Cerebellar nuclear complex (tissue), 1 donor: ENCODE measurements at places on chromosomes 4 and X.

- DNase-seq, result no peak
Observed at GRCh38 chr4:181523973-181524372, 719.2 kb upstream of the TENM3 start.

GRCh38 chr4:74394476-74395136, 29.7 kb downstream of the EREG start:
- DNase-seq, result no peak

GRCh38 chrX:15815779-15816437, 25.6 kb downstream of the ZRSR2 start:
- no peak for DNase-seq

DNA sequence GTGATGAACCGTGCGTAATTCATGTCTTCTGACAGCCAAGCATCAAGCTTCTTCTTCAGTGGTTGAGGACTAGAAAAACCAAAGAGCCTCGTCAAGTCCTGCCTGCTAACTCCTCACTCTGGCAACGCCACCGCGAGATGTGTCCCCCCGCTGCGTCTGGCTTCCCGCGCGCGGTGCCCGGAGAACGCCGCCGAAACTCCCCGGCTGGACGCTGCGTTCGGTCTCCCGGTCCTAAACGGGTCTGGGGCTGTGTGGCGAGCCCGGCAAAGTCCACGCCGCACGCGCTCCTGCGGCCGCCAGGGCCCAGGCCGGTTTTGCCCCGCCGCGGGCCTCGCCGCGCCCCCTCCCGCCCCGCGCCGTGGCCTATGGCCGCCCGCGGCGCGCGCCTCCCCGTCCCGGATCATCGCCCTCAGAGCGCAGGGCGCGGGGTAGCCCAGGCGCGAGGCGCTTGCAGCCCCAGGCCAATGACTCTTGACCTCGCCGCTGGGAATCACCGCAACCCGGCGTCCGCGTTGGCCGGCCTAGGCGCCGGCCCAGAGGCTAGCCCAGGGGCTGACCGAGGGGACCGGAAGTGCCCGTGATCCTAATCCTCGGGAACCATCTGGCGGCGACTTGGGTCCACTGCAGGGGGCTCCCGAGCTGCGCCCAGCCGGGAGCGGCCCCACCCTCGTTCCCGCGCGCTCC, at the start of gene AADAT:
Gene AADAT, minus strand, starts transcription at position 289 of the 684 bp plus-strand sequence. Its CDS starts 266 bp downstream, at position 23.
- DNase-seq, result no peak

GRCh38 chr4:143455211-143455610, 58.3 kb upstream of the SMARCA5 start:
- DNase-seq, result no peak

GRCh38 chr4:184012937-184013336, 107.8 kb downstream of the STOX2 start:
- DNase-seq, result no peak

- DNase-seq, result no peak
Observed at GRCh38 chrX:81195712-81196111, 6.0 kb downstream of the HMGN5 start.

DNA sequence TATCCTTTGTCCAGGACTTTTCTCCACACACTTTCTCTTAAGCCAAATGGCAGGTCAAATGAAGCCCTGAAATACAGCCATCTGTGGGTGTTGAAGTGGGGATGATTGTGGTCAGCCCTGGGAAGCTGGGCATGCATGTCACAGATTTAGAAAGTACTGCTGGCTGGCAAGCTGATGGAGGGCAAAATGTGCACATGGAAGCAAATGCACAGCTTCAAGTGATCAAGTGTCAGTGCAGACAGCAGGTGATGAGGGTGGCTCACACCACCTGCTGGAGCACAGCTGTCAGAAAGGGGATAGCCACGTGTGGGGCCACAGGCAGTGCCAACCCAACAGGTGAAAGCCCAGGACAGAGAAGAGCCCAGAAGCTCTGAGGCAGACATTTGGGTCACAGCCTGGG, 40.3 kb upstream of the ATXN3L start:
- DNase-seq, result no peak

DNA sequence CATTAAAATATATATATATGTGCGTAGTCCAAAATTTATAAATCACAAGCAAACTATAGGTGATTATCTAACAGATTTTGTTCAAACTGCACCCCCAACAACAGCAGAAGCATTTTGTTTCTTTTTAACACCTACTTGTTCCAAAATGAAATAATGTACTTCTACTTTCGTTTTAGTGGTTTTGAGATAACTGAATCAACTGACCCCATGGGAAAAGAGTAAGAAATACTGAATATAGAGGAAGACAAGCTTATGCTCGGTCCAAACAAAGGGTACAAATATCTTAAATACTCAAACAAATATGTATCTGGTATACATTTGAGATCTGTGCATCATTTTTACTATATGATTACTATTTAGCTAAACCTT, 22.4 kb downstream of the MAP7D3 start:
- DNase-seq, result no peak

DNA sequence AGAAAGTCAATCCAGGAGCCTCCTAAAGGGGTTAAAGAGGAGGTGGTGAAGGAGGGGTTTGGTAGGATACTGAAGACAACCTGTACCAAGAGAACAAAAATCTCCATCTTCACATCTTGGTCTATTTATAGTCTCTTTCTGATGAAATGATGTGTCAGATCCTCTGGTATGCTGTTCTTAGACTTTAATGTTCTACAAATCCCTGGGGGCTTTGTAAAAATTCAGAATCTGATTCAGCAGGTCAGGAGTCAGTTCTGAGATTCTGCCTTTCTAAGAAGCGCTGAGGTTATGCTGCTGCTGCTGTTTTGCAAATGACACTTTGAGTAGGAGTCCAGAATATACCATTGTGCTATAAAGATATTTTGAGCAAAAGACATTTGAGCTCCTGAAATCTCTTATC, 172.9 kb upstream of the GLRA2 start:
- DNase-seq, result no peak

DNA sequence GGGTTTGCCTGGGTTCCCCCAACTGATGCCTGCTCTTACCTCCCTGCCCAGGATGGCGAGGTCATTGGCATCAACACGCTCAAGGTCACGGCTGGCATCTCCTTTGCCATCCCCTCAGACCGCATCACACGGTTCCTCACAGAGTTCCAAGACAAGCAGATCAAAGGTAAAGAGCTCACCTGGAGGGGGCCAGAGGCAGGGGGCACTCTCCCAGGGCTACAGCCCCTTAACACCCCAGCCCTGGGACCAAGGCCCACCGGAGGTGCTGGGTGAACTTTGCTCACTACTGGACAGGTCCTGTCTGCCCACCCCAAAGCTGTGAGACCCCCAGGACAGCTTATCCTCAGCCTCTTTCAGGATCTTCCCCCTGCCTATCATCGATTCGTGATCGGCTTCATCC, 24.5 kb downstream of the HTRA3 start:
- no peak for DNase-seq

DNA sequence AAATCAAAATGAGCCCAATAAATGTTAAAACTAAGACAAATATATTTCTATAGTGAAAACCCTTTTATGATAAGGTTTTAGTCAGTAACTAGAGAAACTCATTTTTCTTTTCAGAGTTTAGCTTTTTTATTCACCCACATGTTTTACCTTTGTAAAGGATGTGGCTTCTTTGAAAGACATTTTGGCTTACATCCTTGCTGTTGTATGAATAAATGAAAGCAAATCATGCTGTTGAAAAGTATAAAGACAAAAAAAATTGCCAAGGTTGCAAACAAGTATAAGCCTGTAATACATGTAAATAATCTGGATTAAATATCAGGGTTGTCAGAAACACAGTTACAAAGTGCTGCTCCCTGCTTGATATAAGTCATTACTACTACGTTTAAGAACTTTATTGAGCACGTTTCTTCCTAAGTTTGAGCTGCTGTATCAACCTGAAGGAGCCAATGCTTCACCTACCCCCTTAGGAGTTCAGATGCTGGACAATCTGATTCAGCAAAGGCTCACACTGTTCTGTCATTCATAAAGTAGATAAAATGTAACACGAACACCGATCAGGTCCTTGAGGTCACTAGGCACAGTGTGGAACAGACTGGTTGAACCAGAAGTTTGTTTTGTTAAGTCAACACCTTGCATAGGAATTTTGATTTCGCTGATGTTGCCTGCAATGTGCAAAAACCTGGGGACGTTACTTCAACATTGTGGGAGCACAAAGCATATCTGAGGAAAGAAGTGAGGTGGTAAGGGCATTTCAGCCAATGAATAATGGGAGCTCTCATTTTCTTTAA, 321.2 kb upstream of the BMP3 start:
- no peak for DNase-seq

- DNase-seq, result no peak
Observed at GRCh38 chr4:121863799-121864198, 6.5 kb downstream of the BBS7 start.

GRCh38 chrX:103356130-103356798, at the start of gene TCEAL9:
Gene TCEAL9 (plus strand): TSS chrX:103356506. CDS start chrX:103357685, 1,179 bp downstream.
- DNase-seq, result peak; percentile 38

- DNase-seq, result no peak
Observed at GRCh38 chr4:84971319-84971932, 4.9 kb upstream of the WDFY3 start.

GRCh38 chr4:158786121-158786601, 17.3 kb downstream of the FNIP2 start:
- no peak for DNase-seq

DNA sequence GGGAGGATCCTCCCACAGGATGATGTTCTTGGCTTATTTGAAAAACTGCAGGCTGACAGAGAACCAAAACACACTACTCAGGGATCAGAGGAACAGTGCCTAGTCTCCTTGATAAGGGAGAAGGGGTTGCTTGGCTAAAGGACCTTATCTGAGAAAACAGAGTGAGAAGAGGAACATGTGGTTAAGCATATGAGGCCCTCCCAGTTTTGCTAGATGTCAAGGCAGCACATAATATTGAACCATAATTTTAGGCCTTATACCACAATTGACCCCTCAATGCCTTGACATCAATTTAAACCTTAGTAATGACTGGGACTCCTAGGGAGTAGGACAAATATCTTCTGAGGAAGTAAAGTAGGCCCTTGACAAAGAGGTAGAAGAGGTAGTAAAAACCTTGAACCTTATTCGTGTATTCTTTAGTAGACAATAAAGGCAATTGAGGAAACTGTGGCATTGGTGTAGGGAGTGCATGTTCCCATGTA, 79.3 kb downstream of the TEX13C start:
- DNase-seq, result no peak

DNA sequence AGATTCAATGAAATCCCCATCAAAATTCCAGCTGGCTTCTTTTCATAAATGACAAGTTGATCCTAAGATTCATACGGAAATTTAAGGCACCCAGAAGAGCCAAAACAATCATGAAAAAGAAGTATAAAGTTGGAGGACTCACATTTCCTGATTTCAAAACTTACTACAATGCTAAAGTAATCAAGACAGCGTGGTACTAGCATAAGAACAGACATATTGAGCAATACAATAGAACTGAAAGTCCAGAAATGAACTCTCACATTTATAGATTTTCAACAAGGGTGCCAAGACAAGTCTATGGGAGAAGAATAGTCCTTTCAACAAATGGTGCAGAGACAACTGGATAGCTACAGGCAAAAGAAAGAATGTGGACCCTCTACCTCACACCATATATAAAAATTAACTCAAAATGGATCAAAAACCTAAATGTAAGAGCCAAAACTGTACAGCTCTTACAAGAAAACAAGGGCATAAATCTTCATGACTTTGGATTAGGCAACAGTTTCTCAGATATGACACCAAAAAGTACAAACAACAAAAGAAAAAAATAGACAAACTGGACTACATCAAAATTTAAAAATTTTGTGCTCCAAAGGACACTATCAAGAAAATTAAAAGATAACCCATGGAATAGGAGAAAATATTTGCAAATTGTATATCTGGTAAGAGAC, 28.5 kb downstream of the SASH3 start:
- DNase-seq, result no peak

GRCh38 chr4:7068279-7068842, 497 bp upstream of the GRPEL1 start:
- no peak for DNase-seq

DNA sequence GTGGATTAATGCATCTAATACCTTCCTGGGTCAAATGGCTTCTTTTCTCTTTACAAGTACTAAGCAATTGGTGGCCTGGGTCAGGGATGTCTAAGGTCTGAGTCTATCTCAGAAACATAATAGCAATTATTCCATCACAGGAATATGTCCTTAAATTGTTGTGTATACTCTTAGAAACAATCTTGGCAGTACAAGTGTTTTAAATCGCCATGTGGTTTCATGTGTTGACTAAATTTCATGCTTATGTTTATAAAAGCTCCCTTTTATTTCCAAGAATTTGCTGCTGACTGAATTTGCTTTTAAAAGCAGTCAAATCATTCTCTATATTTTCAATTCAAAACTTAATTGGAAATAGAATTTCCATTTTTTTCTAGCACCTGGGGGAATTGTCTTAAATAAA, 125.3 kb upstream of the PACRGL start:
- no peak for DNase-seq

- no peak for DNase-seq
Observed at GRCh38 chrX:99833821-99834220, 576.3 kb downstream of the PCDH19 start.

GRCh38 chrX:1378306-1378759, 13.6 kb downstream of the SLC25A6 start:
- no peak for DNase-seq

GRCh38 chr4:2934077-2934812, 29.0 kb downstream of the NOP14 start:
- DNase-seq, result no peak

GRCh38 chrX:29661290-29661689, 554.1 kb upstream of the MAGEB2 start:
- no peak for DNase-seq
